Esophagus squamous epithelium (tissue), 5 donors: ENCODE measurements at places on chromosomes 1 and 21. TPM values are rescaled to one million over a fixed set of nuclear protein-coding genes. Genes with fewer than 3 reads are reported as not detected.

The DUSP23 gene
- 65.2 TPM for total RNA-seq

The GIPC2 gene
- 3.5 TPM for total RNA-seq

The TFF3 gene
- total RNA-seq = 7.2 TPM

The LCE1B gene
- not detected for total RNA-seq

The DNM3 gene
- 2.4 TPM for total RNA-seq

The ATP6V1G3 gene
- total RNA-seq = not detected

The CRP gene
- total RNA-seq = not detected

The PTGS2 gene
- 1.6 TPM for total RNA-seq

The AGBL4 gene
- not detected for total RNA-seq

The ACKR1 gene
- 2.2 TPM for total RNA-seq

The FYB2 gene
- not detected for total RNA-seq

The CD247 gene
- 2.9 TPM for total RNA-seq

The NBPF6 gene
- total RNA-seq = not detected

The CLK2 gene
- 21.9 TPM for total RNA-seq

The ABCG1 gene
- total RNA-seq = 4.6 TPM

The OR2T2 gene
- total RNA-seq = not detected

The GPR25 gene
- 1.3 TPM for total RNA-seq

The PLD5 gene
- total RNA-seq = 0.57 TPM

The CELA2A gene
- total RNA-seq = not detected

The TSPAN2 gene
- total RNA-seq = 6.9 TPM

The WDR64 gene
- total RNA-seq = not detected

The KLHDC9 gene
- 2.1 TPM for total RNA-seq

The MR1 gene
- total RNA-seq = 21.8 TPM

The PGBD5 gene
- 2.2 TPM for total RNA-seq

The FOXD3 gene
- total RNA-seq = 0.76 TPM

The SH2D1B gene
- total RNA-seq = 0.91 TPM

The AADACL4 gene
- total RNA-seq = not detected

The PCAT6 gene
- total RNA-seq = 0.57 TPM

The RAB3B gene
- total RNA-seq = under 0.01 TPM

The MYOC gene
- 0.31 TPM for total RNA-seq

The FLG gene
- total RNA-seq = 0.94 TPM

The CASP9 gene
- 8.8 TPM for total RNA-seq

The CD1B gene
- not detected for total RNA-seq

The TMEM63A gene
- 27.1 TPM for total RNA-seq

The OR2M3 gene
- total RNA-seq = not detected
